Fibroblast of lung (primary cell): ENCODE measurements at places on chromosomes 16 and 17.

DNA sequence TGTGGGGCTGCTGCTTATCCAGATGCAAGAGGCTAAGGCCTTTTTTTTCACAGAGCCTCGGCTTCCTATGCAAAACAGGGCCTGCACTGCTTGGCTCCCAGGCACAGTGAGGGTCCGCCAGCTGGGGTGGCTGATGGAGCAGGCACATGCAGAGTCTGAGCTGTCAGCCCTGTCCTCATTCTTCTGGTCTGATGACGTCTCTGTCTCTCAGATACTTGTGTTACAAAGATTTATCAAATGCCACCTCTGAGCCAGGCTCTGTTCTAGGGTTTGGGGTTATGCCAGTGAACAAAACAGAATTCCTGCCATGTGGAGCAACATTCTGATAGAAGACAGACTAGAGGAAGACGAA lies 4.8 kb downstream of the RNF40 start:
- DNase-seq, result no peak

DNA sequence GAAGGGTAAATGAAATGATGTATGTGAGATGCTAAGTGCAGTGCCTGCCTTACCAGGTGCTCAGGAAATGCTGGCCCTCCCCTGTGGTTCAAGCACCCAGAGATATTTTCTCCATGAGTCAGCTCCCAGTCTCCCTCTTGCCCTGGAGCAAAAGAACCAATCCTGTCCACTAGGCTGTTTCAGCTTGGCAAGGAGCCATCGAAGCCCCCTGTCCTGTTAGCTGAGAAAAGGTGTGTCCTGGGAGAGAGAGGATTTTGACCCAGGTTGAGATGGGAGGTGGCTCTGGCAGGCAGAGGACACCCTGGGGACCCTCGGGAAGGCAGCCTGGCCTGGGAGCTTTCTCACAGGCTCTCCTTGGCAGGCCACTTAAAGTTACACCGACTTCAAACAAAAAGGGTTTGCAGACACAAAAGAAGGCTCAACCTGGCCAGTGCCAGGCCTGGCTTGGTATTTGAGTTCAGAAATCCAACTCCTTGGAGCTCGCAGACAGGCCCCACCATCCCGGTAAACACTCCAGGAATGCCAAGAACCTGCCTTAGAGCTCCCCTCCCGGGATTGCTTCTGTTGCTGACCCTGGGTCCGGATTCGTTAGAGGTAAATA lies 29.6 kb downstream of the NTN1 start:
- peak; percentile 66 for DNase-seq

DNA sequence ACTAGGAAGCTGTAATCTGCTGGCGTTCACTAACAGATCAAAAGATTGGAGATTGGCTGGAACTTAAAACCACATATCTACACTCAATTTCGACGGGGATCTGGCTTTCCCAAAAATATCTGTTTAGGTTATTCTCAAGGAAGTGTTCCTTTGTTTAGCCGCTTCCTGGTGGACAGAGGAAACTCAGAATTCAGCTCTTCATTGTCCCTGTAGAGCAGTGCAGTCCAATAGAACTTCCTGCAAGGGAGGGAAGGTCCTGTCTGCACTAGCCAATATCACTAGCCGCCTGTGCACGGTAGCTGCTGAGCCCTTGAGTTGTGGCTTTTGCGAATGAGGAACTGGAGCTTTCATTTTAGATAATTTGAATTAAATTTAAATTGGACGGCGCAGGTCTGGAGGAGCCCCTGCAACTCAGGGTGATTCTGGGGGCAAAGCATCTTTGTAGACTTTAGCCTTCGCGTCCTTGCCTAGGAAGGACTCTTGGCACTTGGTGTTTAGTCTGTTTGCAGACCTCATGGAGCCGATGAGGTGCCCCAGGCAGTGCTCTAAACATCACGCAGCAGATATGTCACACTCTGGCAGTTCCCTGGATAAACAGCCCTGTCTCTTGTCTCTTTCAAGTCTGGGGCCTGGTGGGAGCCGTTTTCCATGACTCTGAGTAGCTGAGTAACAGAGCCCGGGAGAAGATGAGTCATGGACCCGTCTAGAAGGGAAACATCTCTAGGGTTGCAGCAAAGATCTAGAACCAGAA lies 122.2 kb downstream of the CCDC182 start:
- DNase-seq, result peak; percentile 52

DNA sequence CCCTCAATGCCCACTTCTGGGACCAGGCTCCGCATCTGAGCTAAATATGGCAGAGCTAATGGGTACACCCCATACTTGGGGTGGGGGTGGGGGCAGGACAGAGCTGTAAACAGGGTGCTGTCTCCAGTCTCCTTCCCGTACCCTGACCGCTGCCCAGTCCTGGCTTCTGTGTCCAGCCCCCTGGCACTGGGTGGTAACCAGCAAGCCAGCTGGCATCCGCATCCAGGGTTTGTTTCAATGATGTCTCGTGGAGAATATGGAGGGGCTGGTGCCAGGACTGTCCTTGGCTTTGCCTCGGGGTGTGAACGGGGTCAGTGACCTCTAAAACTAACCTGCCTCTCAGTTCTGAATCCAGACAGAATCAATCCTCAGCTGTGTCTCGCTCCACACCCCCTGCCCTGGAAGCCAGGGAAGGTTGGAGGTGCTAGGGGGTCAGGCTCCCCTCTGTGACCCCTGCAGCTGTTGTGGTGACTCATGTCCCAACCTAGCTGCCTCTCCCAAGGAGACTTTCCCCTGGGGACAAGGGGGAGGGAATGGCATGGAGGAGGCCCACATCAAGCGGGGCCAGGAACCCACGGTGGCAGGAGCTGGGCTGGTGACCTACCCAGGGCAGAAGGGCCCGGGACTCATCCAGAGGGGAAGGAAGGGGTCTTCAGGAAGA lies 1.5 kb upstream of the PNMT start:
- no peak for DNase-seq

GRCh38 chr17:21021208-21021803 lies 21.5 kb downstream of the USP22 start:
- DNase-seq, result no peak

- DNase-seq, result no peak
Measured at GRCh38 chr16:27568077-27568476, 18.1 kb downstream of the KATNIP start.

DNA sequence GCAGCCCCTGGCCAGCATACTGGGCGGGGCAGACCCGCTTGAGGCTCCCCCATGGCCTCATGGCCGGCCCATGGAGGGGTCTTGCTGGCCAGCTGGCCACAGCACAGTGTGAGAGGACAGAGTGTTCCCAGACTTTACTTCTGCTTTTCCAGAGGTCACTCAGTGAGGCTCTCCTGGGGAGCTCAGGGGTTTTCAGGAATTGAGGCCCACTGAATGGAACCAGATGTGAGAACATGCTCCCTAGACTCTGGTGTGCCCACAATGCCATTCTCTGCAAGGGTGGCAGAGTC lies 21.2 kb downstream of the ATP6V0D1 start:
- no peak for DNase-seq

- DNase-seq, result peak; percentile 68
Measured at GRCh38 chr17:17666111-17666714, 15.0 kb upstream of the RAI1 start.

DNA sequence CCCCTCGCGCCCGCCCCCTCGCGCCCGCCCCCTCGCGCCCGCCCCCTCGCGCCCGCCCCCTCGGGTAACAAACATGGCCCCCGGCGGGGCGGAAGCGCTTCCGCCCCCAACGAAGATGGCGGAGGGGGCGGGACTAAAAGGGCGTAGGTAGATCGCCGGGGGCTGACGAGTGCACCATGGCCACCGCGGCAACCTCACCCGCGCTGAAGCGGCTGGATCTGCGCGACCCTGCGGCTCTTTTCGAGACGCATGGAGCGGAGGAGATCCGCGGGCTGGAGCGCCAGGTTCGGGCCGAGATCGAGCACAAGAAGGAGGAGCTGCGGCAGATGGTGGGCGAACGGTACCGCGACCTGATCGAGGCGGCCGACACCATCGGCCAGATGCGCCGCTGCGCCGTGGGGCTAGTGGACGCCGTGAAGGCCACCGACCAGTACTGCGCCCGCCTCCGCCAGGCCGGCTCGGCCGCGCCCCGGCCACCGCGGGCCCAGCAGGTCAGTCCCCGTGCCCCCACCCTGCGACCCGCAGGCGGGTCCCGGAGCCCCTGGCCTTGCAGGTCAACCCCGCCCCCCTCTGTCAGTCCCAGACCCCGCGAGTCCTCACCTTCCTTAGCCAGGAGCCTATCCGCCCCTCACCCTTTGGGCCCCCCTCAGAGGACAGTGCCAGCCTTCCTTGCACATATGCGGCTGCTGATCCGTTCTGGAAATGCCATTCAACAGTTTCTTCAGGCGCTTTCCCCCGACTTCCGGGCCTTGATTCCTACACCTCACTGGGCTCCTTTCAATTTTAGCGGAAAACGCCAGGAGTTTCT lies at the start of gene COG1:
Gene COG1 (plus strand): TSS at position 162 of the 808 bp plus-strand sequence. CDS start 15 bp downstream, at position 177.
- peak; percentile 88 for DNase-seq

GRCh38 chr17:81285179-81285878 lies 9.8 kb downstream of the SLC38A10 start:
- peak; percentile 21 for DNase-seq

DNA sequence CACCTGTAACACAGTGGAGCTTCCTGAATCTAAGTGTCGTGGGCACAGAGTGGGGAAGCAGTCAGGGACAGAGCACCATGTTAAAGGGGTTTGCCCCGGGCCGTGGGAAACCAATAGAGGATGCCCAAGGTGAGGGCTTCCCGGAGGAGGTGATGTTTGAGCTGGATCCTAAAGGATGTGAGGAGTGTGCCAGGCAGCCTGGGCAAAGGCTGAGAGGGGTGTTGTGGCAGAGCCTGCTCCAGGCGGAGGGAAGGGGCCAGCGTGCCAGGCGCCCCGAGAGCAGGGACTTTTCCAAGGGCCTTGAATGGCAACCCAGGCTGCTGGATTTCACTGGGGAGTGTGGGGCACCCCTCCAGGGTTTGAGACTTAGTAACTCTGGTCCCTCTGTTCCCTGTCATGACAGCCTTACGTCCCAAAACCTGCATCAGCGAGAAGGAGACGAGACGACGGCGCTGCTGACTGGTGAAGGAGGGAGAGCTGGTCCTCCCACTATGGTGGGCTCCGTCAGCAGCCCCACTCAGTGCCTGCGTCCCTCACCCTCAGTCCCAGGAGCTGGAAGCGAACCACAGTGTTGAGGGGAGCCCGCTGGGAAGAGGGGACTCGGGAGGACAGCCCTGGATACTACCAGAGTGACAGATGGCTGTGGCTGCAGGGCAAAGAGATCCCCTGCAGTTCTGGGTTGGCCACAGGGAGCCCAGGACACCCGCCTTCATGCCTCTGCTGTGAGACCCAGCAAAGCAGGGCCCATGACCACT lies 228.4 kb downstream of the KATNIP start:
- DNase-seq, result no peak

GRCh38 chr17:62898239-62898864 lies 67.7 kb upstream of the TANC2 start:
- DNase-seq, result no peak

DNA sequence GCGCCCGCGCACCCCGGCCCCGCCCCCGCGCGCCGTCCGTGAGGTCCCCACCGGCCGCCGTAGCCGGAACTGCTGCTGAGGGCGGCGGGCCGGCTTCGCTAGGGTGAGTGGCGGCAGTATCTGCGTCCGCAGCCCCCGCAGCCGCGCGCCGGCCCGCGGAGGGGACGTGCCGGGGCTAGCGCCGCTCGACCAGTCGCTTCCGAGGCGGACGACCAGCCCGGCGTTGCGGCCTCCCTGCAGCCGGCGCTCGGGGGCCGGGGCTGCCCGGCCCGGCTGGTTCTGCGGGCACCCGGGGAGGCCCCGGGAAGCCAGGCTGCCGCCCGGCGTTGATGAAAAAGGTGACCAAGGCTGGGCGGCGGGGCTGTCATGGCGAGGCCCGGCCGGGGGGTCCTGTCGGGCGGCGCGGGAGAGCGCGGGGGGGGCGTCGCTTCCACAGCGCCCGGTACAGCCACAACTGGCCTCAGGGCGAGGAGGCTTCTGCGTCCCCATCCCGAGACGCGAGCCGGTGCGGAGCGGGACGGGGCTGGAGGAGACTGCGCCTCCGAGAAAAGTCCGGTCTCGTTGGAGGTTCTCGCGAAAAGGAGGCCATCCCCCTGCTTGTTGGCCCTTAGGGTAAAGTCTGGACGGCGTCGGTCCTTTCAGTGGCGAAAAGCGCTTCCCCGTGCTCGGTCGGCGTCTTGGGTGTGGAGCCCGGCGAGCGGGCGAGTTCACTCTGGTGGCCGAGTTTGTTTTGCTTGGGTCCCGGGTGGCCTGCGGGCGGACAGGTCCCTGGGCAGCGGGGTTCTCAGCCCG lies at the start of gene CRAMP1:
Gene CRAMP1 (plus strand): TSS at position 41 of the 792 bp plus-strand sequence. CDS start 2,280 bp downstream, outside the sequence.
- peak; percentile 17 for DNase-seq

- DNase-seq, result no peak
Measured at GRCh38 chr16:68644715-68645493, at the start of gene CDH3. TSS of gene CDH3 (plus strand) at chr16:68645310. CDS start at chr16:68645380, 70 bp downstream.

GRCh38 chr17:65156185-65156834 lies 19.1 kb downstream of the RGS9 start:
- DNase-seq, result no peak
